ENCODE measurements at places on chromosomes 1 and 21.
A peak's percentile ranks its signal among the peaks of the same experiment; 100 is the strongest.

DNA sequence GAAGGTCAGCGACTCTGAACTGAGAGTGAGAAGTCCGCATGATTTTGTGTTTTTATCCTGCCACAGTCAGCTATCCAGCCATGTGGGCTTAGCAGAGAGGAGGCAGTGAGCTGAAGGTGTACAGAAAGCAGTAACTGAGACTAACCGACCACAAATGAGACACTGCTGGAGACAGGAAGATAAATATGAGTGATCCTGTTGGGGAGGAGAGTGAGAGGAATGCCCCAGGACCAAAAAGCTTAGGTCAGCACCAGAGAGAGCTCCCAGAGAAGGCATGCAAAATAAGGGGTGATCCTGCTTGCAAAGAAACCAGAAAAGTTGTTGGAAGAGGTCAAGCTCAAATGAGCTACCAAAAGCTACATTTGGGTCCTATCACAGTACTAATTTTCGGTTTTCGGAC is 63.7 kb downstream of the HLCS start:
- no peak for DNase-seq

DNA sequence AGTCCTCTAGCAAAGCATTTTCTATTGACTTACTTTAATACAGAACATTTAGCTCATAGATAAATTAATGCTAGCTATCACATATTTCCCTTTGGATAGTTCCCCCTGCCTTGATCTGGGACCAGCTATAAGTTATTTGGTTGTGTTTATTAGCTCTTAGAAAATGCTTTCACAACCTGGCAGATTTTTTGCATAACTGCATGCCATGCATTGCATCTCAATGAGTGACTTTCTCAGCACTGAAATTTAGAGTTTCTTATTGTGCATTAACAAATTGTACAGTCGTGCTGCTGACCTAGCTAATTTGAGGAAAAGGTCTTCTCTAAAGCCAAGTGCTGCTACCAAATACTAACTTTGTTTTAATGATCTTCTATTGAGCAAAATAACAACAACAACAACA is 164.8 kb downstream of the PLPPR5 start:
- no peak for DNase-seq

DNA sequence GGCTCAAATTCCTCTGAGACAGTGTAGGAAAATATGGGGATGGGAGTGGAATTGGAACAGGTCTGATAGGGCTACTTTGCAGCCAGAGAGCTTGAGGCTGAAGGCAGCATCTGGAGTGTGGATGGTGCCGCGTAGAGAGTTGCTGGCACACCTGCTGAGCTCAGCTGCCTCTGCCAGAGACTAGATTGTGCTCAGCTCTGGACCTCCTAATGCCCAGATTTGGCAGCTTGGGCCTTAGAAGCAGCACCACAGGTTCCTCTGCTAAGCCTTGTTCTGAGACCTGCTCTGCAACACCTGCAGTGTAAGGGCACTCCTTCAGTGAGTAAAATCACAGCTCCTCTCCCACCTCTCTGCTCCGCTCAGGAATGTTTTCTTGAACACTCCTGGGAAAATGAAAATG is 23.3 kb downstream of the ACOT11 start:
- DNase-seq, result no peak

DNA sequence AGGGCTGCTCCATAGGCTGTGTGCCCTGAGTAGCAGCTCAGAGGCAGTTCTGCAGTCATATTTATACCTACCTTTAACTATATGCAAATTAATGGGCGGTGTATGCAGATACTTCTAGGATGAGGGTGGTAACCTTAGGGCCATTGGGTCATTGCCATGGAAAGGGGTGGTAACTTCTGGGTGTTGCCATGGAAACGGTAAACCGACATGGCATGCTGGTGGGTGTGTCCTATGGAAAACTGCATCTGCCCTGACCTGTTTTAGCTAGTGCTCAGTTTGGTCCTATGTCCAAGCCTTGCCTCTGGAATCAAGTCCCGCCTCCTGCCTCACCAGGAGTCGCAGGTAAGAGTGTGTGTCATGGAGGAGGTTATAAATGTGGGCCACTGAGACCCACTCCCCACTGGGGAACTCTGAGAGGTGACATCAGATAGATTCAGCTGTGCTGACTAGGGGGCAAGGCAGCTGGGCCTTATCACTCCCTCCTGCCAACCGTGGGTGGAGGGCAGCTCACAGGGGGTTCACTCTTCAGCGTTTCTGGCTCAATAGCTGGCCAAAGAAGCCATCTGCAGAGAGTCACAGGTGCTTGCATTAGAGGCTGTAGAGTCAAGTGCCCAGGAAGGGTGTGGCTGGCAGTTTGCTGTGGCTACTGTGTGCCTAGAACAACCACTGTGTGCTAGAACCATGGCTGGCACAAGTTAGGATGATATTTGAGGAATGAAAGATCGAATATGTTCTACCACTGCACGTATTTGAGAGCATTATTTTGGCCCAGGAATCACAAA is 19.0 kb downstream of the BACE2 start:
- no peak for DNase-seq

DNA sequence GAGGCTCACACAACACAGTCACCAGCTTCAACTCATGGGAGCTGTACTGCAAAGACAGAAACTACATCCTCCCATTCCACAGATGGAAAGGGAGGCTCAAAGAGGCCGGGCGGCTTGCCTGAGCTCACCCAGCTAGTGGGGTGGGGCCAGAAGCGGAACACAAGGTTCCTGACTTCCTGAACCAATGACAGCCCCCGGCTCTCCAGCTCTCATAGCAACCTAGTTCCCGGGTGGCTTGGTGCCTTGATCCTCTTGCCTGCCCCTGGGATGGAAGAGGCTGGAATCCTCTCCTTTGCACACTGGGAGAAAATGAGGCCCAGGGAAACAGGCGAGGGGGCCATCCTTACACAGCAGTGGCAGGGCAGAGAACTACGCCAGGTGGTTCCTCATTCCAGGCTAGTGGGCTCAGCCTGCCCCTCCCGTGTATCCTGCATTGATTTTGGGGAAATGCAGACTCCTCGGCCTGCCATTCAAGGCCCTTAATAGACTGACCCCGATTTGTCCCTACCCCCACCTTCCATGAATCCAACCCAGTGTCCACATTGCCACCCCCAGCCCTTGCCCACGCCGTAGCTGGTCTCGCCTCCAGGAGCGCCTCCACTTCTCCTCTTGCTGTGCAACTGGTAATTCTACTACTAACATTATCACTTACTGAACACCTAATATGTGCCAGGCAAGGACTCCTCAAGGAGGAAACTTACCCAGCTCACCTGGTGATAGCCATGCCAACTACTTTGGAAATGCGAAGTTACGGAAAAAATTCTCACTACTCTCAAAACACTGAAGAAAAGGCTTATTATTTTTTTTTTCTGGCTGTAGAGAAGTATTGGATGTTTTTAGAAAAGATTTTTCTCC is 5.0 kb downstream of the RAP1GAP start:
- DNase-seq, result peak; percentile 78

GRCh38 chr1:109789551-109790180 is 25.9 kb upstream of the EPS8L3 start:
- DNase-seq, result no peak

DNA sequence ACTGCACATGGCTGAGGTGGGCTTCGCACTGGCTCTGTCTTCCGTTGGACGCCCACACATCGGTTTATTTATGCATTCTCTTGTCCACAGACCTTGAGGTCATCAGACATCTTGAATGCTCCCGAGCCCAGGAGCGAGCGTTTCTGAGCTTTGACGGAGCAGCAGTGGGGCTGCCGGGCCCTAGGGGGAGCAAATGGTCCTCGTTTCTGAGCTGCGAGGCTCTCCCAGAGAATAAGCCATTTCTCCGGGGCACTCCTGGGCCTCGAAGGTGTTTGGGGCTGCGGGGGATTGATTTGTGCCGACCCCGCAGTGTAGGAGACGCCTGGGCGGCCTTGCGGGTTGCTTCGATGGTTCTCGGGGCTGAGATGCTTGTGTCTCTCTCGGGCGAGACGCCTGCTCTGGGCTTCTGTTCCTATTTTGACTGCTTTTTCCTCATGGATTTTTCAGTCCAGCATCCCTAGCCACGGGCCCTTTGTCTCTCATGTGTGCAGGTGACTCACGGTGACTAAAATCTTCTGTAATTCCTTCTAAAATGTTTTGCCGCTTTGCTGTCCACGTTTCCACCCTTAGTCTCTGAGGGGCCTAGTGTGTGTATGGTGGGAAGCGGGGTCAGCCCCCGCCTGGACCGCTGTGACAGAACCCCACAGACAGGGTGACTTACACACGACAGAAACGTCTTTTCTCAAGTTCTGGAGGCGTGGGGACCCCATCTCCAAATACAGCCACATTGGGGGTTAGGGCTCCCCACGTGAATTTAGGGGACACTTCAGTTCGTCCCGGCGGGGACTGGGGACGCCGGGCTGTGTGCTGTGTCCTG is 62.1 kb downstream of the FAAP20 start:
- peak; percentile 59 for DNase-seq

DNA sequence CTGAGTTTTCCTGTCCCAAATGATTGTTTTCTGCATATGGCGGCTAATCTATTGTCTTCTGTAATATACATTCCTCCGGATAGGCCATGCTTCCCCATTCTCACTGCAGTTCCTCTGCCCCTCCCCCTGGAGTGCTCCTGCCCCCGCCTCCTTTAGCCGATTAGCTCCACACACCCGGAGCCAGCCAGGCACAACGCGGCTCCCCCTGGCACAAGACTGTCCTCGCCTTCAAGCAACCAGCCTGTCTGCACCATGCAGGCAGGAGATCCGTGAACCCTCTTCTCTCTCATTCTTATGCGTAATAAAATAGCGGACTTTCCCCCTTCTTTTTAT is 18.0 kb downstream of the SERTAD4 start:
- DNase-seq, result no peak

DNA sequence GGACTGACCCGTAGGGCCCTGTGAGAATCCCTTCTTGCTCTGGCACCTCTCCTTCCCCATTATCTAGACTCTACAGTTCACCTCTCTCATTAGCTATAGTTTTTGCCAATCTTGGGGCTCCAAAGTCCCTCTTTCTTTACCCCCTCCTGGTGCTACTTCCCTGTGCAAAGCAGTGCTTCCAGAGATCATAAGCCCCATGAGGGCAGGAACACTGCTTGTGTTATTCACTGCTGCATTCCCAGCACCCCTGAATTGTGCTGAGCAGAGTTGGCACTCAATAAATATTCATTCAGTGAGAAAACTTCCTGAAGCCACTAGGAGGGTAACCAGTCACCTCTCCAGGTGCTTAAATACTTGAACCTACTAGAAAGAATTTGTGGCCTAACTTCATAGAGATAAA is 2.1 kb upstream of the H3-3A start:
- DNase-seq, result no peak

DNA sequence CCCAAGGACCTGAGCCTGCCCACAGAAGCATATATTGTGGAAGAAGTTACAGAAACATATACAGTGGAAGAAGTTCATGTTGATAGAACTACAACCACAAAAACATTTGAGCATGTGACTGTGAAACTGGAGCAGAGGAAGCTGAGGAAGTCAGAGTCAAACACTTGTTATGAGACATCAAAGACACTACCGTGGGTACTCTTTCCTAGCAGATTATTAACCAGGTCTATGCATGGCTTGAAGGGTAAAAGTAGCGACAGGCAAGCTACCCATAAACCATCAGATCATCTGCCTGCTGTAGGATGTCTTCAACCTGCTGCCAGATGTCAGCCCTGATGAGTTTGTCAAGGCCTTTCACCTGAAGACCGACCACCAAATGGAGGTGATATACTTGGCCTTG is 35.8 kb downstream of the IVNS1ABP start:
- no peak for DNase-seq

- DNase-seq, result no peak
These were observed 26.3 kb upstream of the BCAR3 start for GRCh38 chr1:93707956-93708355.

- peak; percentile 41 for DNase-seq
These were observed 618 bp downstream of the JAM2 start for GRCh38 chr21:25639551-25640201.

GRCh38 chr1:11590395-11590794 is 63.8 kb downstream of the FBXO2 start:
- no peak for DNase-seq

- DNase-seq, result no peak
These were observed 22.5 kb upstream of the KHDRBS1 start for GRCh38 chr1:31991182-31991581.

GRCh38 chr1:42173155-42173933 is 8.8 kb upstream of the GUCA2A start:
- DNase-seq, result peak; percentile 67

DNA sequence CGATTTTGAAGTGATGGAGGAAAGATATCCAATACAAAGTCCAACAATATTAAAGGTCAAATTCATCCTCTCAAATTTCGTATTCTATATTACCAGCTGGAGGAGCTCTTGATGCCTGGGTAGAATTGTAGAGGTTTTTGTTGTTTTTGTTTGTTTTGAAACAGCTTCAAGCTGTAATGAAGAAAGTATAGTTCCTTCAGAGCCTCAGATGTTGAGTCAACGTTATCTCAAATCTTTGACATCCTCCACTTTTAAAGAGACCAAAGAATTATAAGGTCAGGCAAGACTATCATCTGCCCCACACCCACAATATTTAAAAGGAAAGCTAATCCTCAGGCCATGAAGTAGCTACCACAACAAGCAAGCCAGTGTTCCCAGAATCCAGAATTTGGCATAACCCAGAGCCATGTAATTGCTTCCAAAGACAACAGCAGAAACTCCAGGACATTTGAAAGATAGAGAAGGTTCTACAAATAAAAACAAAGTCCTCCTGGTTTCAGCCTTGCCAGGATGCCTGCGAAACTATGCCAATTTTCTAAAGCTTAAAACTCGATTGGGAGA is 24.9 kb downstream of the VAV3 start:
- DNase-seq, result no peak

DNA sequence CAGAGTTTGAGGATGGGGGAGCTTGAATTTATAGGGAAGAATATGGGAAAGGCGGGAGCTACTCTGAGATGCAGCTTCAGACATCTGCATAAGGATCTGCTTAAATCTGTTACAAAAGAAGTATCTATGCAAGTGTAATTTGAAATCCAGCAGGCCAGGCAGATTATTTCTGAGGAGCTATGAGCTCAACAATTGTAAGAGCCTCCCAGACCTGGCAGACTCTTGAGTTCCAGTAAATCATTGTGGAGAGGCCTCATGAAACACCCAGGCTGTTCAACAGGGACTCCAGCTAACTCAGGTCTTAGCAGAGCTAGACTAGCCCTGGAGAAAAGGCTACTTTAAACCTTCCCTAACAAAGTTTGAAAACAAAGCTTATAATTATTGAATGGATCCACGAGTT is 647.5 kb upstream of the CHRM3 start:
- DNase-seq, result no peak

- no peak for DNase-seq
These were observed 358 bp downstream of the TSPAN2 start for GRCh38 chr1:115088871-115089419.

- DNase-seq, result no peak
These were observed 228.9 kb upstream of the TMEM51 start for GRCh38 chr1:14924455-14925331.

DNA sequence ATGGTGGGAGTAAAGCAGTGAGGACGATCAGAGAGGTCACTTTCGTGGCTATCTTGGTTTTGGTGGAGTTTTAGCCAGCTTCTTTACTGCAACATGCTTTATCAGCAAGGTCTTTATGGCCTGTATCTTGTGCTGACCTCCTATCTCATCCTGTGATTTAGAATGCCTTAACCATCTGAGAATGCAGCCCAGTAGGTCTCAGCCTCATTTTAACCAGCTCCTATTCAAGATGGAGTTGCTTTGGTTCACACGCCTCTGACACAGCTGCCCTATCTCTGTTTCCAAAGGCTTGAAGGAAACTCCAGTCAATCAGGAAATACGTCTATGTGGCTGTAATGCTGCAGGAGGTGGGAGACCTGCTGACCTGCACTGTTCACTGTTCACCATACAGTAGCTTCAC is 146.1 kb upstream of the POGK start:
- no peak for DNase-seq

GRCh38 chr1:41758500-41758899 is 160.2 kb downstream of the HIVEP3 start:
- DNase-seq, result no peak
